Activated CD4-positive, alpha-beta T cell treated with anti-CD3 and anti-CD28 coated beads for 36 hours (primary cell): ENCODE measurements at places on chromosomes 5 and 9. TPM values are rescaled to one million over a fixed set of nuclear protein-coding genes. Genes with fewer than 3 reads are reported as not detected.

Gene GMCL2
- not detected for total RNA-seq

Gene THOC3
- 44.0 TPM for total RNA-seq

- H3K27me3 ChIP-seq: no peaks in the 10 kb centered on the region
- DNase-seq: no peak
- H3K4me3 ChIP-seq: no peak overlapping the region
- no peaks in the 10 kb centered on the region for H3K4me1 ChIP-seq
- H3K27ac ChIP-seq: no peak overlapping the region
Observed at GRCh38 chr5:90689064-90689463, 130.5 kb downstream of the ADGRV1 start.

Gene BTNL9
- 0.21 TPM for total RNA-seq

GRCh38 chr9:131733541-131734061, 6.3 kb downstream of the RAPGEF1 start:
- H3K27me3 ChIP-seq: no peaks in the 10 kb centered on the region
- peak overlapping the region; percentile 89 for H3K27ac ChIP-seq
- DNase-seq: peak; percentile 70
- peaks cover 28% of the 10 kb centered on the region for H3K36me3 ChIP-seq
- peaks cover 89% of the 10 kb centered on the region for H3K4me1 ChIP-seq

DNA sequence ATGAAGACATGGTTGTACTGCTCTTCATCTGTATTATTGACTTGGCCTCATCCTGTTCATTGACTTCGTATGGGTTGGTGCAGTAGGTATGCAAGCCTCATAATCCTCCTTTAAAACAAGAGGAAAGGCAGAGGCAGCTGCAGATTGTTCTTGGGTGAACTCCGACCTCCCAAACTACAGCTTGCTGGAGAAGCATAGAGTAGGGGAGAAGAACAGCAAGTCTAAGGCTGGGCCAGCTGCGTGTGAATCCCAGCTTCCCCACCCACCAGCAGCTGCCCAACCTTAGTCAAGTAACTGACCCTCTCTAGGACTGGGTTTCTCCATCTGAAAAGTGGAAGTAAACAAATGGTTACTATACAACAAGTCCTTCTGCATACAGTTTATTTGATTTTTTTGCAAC, 114.5 kb upstream of the WWC1 start:
- no peak overlapping the region for H3K27ac ChIP-seq
- H3K27me3 ChIP-seq: no peaks in the 10 kb centered on the region
- no peaks in the 10 kb centered on the region for H3K4me1 ChIP-seq
- H3K36me3 ChIP-seq: no peaks in the 10 kb centered on the region

- H3K27me3 ChIP-seq: no peaks in the 10 kb centered on the region
- no peaks in the 10 kb centered on the region for H3K4me1 ChIP-seq
- H3K27ac ChIP-seq: no peak overlapping the region
- no peak overlapping the region for H3K4me3 ChIP-seq
- H3K36me3 ChIP-seq: peaks cover 90% of the 10 kb centered on the region
Observed at GRCh38 chr9:2790466-2790865, 53.4 kb downstream of the PUM3 start.

Gene LCNL1
- total RNA-seq: not detected

Gene FGF10
- total RNA-seq: not detected

DNA sequence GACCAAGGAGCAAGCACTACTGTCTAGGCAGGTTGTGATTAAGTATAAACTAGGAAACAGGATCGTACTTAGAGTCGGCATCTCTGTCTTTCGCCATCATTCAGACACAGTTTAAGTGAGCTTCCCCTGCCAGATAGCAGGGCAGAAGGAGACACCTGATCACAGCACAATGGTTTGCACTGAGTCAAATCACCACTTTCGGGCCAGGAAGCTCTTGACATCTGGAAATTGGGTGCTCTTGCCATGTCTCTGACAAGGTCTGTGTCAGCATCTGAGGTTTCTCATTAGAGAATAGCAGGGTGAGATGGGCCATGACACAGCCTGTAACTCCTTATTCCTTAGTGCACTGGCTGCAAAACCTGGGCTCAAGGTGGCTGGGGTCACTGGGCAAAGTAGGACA, 8.3 kb downstream of the ADRB2 start:
- no peak overlapping the region for H3K4me3 ChIP-seq
- H3K4me1 ChIP-seq: no peaks in the 10 kb centered on the region
- no peak overlapping the region for H3K27ac ChIP-seq
- H3K27me3 ChIP-seq: no peaks in the 10 kb centered on the region

GRCh38 chr9:106486685-106487084, 376.3 kb upstream of the ZNF462 start:
- no peaks in the 10 kb centered on the region for H3K4me1 ChIP-seq
- no peaks in the 10 kb centered on the region for H3K27me3 ChIP-seq
- H3K27ac ChIP-seq: no peak overlapping the region
- H3K4me3 ChIP-seq: no peak overlapping the region
- DNase-seq: no peak
- H3K36me3 ChIP-seq: no peaks in the 10 kb centered on the region

Gene TAS2R1
- not detected for total RNA-seq

Gene IL5
- 1.6 TPM for total RNA-seq

Gene NPM1
- total RNA-seq: 3,156 TPM

Gene C5orf46
- total RNA-seq: not detected

Gene MLANA
- total RNA-seq: not detected

Gene PCDHB12
- not detected for total RNA-seq

GRCh38 chr9:79630521-79631403, 59.0 kb downstream of the TLE4 start:
- DNase-seq: no peak
- H3K27me3 ChIP-seq: no peaks in the 10 kb centered on the region
- H3K4me1 ChIP-seq: peaks cover 60% of the 10 kb centered on the region
- H3K27ac ChIP-seq: peak overlapping the region; percentile 34

Gene TMEM174
- not detected for total RNA-seq

Gene ANGPTL2
- not detected for total RNA-seq

- H3K4me1 ChIP-seq: peaks cover 35% of the 10 kb centered on the region
- H3K27ac ChIP-seq: no peak overlapping the region
- no peak for DNase-seq
- no peak overlapping the region for H3K4me3 ChIP-seq
- H3K36me3 ChIP-seq: peaks cover 32% of the 10 kb centered on the region
- H3K27me3 ChIP-seq: no peaks in the 10 kb centered on the region
Observed at GRCh38 chr5:1497242-1497777, 26.4 kb downstream of the LPCAT1 start.

GRCh38 chr9:69028754-69029153, 6.8 kb upstream of the FXN start:
- no peak overlapping the region for H3K27ac ChIP-seq
- peak; percentile 51 for DNase-seq
- peaks cover 35% of the 10 kb centered on the region for H3K4me1 ChIP-seq

Gene RANBP3L
- 0.16 TPM for total RNA-seq

Gene KCTD16
- 0.14 TPM for total RNA-seq

Gene CANX
- total RNA-seq: 472 TPM

Gene PLPP7
- 0.30 TPM for total RNA-seq

DNA sequence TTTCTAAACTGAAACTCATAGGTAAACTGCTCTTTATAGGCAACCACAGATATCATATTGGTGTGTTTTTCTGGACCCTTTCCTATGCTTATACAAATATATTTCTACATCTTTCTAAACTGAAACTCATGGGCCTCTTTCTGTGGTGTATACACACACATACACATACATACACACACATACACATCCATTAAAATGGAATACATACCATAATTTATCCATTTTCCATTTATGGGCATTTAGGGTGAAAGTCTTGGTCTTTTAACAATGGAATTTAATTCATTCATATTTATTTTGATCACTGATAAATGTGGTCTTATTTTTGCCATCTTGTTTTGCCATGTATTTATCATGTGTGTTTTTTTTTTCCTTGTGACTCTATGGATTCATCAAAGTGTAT, 44.1 kb downstream of the SLC22A5 start:
- H3K36me3 ChIP-seq: peaks cover 27% of the 10 kb centered on the region
- H3K4me3 ChIP-seq: peak overlapping the region; percentile 83
- H3K4me1 ChIP-seq: peaks cover 65% of the 10 kb centered on the region
- H3K27ac ChIP-seq: peak overlapping the region; percentile 98
- H3K27me3 ChIP-seq: no peaks in the 10 kb centered on the region

Gene PCDHA7
- not detected for total RNA-seq

DNA sequence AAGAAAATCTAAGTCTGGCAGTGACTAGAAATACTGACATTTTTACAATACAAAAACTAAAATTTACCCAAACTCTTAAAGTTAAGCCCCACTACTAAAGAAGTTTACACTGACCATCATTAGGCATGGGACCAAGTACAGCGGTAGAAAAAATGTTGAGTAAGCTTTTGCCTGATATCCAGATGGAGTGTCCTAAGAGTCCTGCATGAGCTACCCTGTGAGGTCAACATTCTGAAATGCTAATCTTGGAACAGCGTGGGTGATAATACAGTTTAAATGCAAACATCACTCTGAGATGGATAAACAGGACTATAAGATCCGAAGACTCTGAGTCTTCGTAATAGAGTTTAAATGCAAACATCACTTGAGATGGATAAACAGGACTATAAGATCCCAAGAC, 189.7 kb downstream of the DCP2 start:
- peaks cover 6% of the 10 kb centered on the region for H3K4me1 ChIP-seq
- H3K27me3 ChIP-seq: no peaks in the 10 kb centered on the region
- DNase-seq: no peak

DNA sequence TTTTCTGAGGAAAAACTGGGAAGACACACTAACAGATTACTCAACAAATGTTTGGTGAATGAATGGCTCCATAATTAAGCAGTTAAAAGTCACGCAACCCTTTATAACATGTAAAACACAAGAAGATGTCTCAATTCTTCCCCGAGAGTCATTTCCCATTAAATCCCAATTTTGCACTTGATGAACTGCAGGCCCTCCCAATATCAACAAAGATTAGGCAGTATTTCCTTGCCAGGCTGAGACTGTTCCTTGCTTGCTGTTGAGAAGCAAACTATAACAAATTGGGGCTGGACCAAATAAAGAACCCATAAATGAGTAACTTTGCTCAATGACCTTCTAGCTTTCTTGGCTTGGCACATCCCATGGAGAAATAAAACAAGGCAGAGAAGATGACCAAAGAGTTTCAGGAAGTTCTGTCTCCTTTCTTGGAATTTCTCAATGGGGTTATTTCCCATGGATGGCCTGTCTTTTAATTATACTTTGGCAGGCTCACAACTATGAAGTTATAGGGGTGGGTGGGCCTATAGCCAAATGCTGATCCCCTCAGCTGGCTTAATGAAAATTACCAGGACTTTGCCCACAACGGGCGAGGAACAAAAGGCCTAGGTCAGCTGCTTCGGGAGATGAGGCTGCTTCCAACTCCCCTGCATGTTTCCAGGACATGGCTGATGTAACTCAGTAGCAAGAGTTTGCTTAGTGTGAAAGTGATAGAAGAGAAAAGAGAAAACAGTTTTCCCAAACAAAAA, 243.1 kb upstream of the RFX3 start:
- H3K36me3 ChIP-seq: no peaks in the 10 kb centered on the region
- no peak overlapping the region for H3K27ac ChIP-seq
- DNase-seq: no peak
- peaks cover 18% of the 10 kb centered on the region for H3K27me3 ChIP-seq
- H3K4me3 ChIP-seq: no peak overlapping the region
- H3K4me1 ChIP-seq: no peaks in the 10 kb centered on the region

- peak overlapping the region; percentile 77 for H3K27ac ChIP-seq
- H3K27me3 ChIP-seq: no peaks in the 10 kb centered on the region
- H3K36me3 ChIP-seq: no peaks in the 10 kb centered on the region
Observed at GRCh38 chr9:7982907-7983306, 183.3 kb upstream of the DMAC1 start.

Gene SLC6A19
- total RNA-seq: not detected

GRCh38 chr5:32014096-32014745, 159.9 kb downstream of the GOLPH3 start:
- peaks cover 6% of the 10 kb centered on the region for H3K4me1 ChIP-seq
- no peaks in the 10 kb centered on the region for H3K27me3 ChIP-seq
- DNase-seq: peak; percentile 13
- H3K36me3 ChIP-seq: no peaks in the 10 kb centered on the region
- no peak overlapping the region for H3K27ac ChIP-seq
- H3K4me3 ChIP-seq: no peak overlapping the region

DNA sequence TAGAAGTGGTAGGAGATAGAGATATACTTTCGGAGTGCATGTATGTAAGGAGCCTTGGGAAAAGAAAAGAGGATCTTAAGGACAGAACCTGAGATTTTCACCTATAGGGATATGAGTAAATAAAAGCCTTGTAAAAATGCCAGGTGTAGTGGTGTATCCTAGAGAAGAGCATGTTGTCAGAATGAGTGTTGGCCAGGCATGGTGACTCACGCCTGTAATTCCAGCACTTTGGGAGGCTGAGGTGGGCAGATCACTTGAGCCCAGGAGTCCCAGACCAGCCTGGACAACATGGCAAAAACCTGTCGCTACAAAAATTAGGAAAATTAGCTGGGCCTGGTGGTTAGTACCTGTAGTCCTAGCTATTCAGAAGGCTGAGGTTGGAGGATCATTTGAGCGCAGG, 76.0 kb downstream of the IPO11 start:
- H3K27ac ChIP-seq: no peak overlapping the region
- no peak overlapping the region for H3K4me3 ChIP-seq
- H3K36me3 ChIP-seq: peaks cover 22% of the 10 kb centered on the region

Gene HABP4
- 5.8 TPM for total RNA-seq

DNA sequence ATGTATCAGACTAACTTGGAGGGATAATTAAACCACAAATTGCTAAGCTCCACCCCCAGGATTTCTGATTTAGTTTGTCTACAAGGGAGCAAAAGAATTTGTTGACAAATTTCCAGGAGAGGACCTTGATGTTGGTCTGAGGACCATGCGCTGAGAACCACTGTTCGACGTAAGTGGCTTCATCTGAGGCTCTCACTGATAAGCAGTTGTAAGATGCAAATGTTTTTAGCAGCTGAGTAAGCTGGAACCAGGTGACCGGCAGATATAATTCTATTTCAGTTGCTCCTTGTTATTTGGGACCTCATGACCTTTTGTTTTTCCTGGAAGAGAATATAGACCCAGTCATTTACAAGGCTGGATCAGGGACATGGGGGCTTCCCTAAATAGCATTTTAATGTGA, 14.1 kb upstream of the SPINK1 start:
- H3K27me3 ChIP-seq: peaks cover 17% of the 10 kb centered on the region
- H3K4me3 ChIP-seq: no peak overlapping the region
- DNase-seq: no peak
- no peaks in the 10 kb centered on the region for H3K36me3 ChIP-seq
- no peaks in the 10 kb centered on the region for H3K4me1 ChIP-seq
- no peak overlapping the region for H3K27ac ChIP-seq

DNA sequence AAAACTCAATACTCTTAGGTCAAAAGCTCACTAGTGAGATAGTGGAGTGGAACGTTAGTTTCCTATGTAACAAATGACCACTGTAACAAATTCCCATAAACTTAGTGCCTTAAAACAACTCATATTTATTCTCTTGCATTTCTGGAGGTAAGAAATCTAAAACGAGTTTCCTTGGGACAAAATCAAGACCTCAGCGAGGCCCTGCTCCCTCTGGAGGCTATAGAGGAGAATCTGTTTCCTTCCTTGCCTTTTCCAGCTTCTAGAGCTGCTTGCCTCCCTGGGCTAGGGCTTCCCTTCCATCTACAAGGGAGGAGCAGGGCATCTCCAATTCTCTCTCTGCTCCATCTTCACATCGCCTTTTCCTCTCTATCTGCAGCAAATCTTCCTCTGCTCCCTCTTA, 32.0 kb downstream of the SEMA5A start:
- H3K4me1 ChIP-seq: no peaks in the 10 kb centered on the region
- no peaks in the 10 kb centered on the region for H3K36me3 ChIP-seq
- H3K27me3 ChIP-seq: peaks cover 2% of the 10 kb centered on the region
- no peak overlapping the region for H3K4me3 ChIP-seq
- no peak overlapping the region for H3K27ac ChIP-seq
- no peak for DNase-seq

Gene STK32A
- total RNA-seq: not detected

GRCh38 chr9:107542411-107543157, 53.0 kb upstream of the KLF4 start:
- H3K4me1 ChIP-seq: peaks cover under 1% of the 10 kb centered on the region
- no peak overlapping the region for H3K4me3 ChIP-seq
- H3K36me3 ChIP-seq: no peaks in the 10 kb centered on the region
